ENCODE measurements at places on chromosomes 12 and 14.

DNA sequence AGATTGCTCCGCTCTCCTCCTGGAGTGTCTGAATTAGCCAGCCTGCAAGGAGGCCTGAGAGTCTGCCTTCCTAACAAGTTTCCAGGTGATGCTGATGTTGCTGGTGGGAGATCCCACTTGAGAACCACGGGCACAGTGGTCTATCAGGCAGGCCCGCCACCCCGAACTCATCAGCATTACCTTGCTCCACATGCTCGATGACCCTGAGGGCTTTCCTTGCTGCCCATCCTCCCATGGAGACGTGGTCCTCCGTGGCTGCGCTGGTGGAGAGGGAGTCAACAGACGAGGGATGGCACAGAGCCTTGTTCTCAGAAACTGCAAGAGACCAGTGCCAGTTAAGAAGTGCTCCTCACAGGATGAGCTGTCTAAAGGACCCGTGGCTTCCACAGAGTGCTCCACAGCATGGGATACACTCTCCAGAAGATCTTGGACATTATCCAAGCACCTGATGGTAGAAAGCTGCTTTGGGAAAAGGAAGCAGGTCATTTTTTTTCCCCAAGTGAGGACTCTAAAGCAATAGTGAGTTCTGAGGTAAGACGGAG, 18.3 kb downstream of the HAL start:
- DNase-seq = no peak

GRCh38 chr14:39033371-39033770, 69.7 kb downstream of the SEC23A start:
- peak; percentile 38 for DNase-seq

DNA sequence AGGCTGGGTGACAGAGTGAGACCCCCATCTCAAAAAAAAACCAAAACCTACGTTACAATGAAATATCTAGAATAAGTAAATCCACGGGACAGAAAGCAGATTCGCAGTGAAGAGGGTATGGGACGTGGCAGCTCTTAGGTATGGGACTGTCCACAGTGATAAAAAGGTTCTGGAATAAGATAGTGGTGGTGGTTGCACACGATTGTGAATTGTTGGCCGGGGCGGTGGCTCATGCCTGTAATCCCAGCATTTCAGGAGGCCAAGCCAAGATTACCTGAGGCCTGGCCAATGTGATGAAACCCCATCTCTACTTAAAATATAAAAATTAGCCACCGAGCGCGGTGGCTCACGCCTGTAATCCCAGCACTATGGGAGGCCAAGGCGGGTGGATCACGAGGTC, 76.3 kb downstream of the KDM2B start:
- DNase-seq = no peak

GRCh38 chr12:19121449-19122018, 8.0 kb upstream of the PLEKHA5 start:
- DNase-seq = peak; percentile 29

DNA sequence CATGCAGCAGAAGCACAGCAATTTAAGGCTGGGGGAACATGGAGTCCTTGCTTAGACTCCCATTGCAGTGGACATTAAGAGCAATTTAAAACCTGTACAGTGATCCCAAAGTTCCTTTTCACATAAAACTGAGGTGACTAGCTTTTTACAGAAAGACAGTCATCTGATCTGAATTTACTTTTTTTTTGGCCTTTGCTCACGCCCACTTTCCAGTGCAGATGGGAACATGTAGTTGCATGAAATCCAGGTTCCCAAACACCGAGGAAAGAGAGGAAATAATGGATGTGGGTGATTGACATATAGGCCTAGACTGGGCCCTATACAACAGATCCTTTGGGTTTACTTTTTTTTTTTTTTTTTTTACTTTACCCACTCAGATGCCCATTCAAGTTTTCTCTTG, 126.4 kb upstream of the PTPRB start:
- no peak for DNase-seq

GRCh38 chr12:70444903-70445302, 78.8 kb downstream of the KCNMB4 start:
- DNase-seq = no peak

DNA sequence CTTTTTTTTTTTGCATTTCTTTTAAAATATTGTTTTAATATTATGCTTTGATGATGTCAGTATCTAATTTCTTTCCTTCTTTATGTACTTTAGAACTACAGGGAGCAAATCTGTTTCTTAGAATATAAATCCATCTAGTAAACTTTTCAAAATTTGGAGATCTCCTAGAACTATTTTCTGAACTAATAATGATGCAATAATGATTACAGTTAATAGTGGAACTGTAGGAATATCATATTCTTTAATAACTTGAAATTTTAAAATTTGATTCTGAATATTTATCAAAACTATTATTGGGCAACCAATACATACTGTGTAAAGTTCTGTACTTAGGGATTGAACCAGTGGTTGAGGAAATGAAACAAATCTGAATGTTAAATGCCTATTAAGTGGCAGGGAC, 23.1 kb upstream of the PMCH start:
- no peak for DNase-seq

DNA sequence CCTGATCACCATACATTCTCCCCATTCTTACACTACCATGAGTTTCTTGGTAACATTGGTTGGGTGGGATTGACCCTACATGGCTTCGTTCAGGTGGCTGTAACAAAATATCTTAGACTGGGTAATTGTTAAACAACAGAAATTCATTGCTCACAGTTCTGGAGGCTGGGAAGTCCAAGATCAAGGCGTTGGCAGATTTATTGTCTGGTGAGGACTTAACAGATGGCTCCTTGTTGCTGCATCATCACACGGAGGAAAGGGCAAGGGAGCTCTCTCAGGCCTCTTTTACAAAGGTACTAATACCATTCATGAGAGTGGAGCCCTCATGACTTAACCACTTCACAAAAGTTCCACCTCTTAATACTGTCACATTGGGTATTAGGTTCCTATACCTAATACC, 116.7 kb upstream of the EGLN3 start:
- DNase-seq = no peak

- DNase-seq = peak; percentile 14
Measured at GRCh38 chr14:61388976-61389576, 67.7 kb downstream of the PRKCH start.

DNA sequence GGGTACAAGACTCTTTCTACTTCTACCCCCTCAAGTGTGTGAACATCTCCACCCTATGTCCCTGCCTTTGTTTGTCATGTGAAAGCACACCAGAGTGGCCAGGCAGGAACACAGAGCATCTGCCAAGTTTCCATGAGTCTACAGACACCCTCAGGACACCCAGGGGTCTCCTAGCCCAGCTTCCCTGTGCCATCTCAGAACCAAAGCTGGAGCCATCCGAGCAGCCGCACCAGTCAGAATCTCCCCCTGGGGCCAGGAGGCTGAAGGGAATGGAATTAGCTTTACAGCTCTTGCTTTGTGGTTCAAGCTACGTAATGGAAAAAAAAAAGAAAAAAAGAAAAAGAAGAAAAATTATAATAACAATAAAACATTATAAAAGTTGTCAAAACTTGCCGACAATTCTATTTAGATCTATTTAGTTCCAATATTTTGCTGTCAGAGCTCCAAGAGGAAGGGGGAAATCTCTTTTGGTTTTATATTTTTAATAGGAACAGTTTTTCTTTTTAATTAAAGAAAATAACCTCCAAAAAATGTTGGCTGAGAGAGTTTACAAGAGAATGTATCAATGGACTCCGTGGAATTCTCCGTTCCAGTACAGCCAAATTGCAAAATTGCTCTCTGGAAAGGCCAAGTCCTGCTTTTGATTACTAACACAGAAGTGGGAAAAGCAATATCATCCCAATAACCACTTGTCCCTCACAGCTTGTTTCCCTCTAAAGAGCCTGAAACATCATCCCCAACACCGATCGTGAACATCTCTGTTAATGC, 37.1 kb downstream of the TBX5 start:
- DNase-seq = no peak

GRCh38 chr12:79765157-79765556, 74.4 kb upstream of the PAWR start:
- DNase-seq = no peak

DNA sequence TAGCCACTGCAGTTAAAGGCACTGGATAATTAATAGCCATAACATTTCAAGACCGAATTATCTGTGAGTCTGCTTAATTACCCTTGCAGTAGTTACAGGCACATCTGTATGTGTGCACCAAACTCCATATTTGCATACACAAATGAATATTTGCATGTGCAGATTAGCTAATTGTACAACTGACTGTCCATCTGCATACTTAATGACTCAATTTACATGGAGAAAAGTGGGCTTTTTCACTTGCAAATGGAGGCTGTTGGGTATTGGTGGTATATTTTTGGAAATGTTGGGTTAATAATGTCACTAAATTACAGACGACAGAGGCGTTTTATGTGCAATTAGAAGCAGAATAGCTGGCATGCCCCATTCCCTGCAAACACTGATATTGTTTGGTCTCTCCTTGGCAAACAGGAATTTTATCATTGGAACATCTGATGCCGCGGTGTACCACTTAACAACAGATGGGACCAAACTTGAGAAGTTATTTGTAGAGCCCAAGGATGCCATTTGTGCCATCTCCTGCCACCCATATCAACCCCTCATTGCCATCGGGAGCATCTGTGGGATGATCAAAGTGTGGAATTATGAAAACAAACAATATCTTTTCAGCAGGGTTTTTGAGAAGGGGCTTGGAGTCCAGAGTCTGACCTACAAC, 39.6 kb downstream of the CFAP251 start:
- no peak for DNase-seq

DNA sequence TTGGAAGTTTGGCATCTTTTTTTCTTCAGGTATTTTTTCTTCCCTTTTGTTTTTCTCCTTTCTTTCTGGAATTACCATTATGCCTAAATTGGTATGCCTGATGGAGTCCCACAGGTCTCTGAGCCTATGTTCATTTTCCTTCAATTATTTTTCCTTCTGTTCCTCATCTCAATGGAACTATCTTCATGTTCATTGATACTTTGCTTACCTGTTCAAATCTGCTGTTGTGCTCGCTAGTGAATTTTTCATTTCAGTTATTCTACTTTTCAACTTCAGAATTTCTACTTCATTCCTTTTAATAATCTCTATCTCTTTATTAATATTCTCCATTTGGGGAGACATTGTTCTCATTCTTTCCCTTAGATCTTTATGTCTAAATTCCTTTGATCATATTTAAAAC, 15.4 kb upstream of the USP30 start:
- no peak for DNase-seq

DNA sequence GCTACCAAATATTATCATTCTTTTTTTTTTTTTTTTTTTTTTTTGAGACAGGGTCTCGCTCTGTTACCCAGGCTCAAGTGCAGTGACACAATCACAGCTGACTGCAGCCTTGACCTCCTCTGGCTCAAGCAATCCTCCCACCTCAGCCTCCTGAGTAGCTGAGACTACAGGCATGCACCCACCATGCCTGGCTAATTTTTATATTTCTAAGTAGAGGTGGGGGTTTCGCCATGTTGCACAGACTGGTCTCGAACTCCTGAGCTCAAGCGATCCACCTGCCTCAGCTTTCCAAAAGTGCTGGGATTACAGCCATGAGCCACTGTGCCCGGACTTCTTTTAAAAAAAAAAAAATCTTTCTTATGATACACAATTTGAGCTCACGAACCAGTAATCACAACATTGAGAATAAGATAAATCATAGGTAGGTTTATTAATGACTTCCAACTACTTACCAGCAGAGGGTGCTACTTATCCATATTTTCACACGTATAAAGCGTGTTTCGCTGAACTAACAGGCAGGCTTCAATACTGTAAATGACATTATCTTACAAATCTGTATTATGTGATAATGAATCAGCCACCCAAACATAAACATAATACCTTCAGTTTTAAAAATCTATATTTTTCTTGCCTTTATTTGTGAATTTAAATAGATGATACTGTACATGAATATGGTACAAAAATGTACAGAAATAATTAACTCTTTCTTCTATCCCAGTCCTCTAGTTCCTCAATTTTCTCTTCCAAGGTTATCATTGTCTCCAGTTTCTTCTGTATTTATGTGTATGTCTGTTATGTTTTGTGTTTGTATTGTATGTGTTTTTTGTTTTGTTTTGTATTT, 42.5 kb upstream of the BCAT1 start:
- DNase-seq = peak; percentile 48

All from fibroblast of skin of right quadriceps (primary cell).